ENCODE measurements at places on chromosomes 4 and X. TPM values are rescaled to one million over a fixed set of nuclear protein-coding genes. Genes with fewer than 3 reads are reported as not detected.
A peak's percentile ranks its signal among the peaks of the same experiment; 100 is the strongest.

Gene MMRN1
- 2.0 TPM for total RNA-seq

Gene CENPVL3
- total RNA-seq = not detected

Gene RIPPLY1
- total RNA-seq = not detected

Gene BLTP1
- 108 TPM for total RNA-seq

Gene CABS1
- total RNA-seq = not detected

Gene PDGFRA
- not detected for total RNA-seq

DNA sequence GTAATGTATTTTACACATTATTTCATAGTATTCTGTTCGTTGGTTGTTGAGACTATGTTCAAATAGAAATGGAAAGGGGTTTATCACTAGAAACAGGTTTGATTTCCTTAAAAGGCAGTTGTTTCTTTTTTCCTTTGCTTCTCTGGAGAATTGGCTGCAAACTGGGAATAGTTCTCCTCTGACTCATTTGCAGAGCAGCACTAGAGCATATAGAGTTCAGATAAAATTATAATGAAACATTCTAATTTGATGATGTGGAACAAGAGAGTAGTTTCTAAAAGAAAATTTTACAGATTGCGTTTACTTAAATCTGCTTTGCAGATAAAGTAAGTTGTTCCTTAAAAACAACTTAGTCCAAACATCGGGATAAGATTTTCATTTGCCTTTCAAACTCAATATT, 29.7 kb downstream of the SYNPO2 start:
- DNase-seq = no peak

- DNase-seq = no peak
Measured at GRCh38 chrX:68757331-68757730, 71.5 kb upstream of the EFNB1 start.

DNA sequence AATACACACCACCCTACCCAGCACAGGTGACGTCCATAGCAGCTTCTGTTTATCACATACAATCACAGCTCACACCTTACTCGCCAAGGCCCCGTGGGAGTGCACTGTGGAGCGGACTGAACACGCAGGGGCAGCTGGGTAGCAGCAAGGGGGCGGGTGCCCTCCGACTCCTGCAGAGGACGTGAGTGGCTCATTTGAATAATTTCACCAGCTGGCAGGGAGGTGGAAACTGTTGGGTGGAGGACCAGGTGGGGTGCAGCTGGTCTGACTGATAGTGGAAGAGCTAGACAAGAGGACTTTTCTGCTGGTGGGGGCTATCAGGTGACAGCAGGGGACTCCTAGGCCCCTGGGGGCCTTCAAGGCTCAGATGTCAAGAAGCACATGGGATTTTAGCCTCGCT, 16.3 kb downstream of the MAN2B2 start:
- DNase-seq = no peak

- DNase-seq = peak; percentile 36
Measured at GRCh38 chrX:40281336-40282005, 183.7 kb upstream of the BCOR start.

GRCh38 chrX:103211012-103211715, 3.7 kb upstream of the BEX4 start:
- DNase-seq = peak; percentile 58

GRCh38 chr4:76659103-76659490, 224.1 kb downstream of the SHROOM3 start:
- no peak for DNase-seq

DNA sequence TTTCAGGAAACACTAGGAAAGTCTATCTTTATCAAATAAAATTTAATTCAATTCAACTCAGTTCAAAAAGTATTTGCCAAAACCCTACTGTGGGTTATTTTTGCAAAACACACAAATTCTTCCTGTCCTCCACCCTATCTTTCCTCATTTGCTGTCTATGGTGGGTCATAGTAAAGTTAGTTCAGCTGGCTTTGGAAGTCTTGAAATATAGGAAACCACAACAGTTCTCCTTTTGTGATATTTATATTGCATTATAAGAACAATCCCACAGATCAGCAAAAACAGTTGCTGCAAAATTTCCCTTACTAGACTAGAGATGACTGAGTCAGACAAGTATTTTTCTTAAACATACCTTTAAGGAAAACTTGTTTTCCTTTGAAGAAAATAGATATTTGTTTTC, 22.2 kb downstream of the CYBB start:
- no peak for DNase-seq

- no peak for DNase-seq
Measured at GRCh38 chr4:105509714-105510113, 35.9 kb upstream of the PPA2 start.

- DNase-seq = no peak
Measured at GRCh38 chr4:144627663-144628076, 18.3 kb upstream of the HHIP start.

DNA sequence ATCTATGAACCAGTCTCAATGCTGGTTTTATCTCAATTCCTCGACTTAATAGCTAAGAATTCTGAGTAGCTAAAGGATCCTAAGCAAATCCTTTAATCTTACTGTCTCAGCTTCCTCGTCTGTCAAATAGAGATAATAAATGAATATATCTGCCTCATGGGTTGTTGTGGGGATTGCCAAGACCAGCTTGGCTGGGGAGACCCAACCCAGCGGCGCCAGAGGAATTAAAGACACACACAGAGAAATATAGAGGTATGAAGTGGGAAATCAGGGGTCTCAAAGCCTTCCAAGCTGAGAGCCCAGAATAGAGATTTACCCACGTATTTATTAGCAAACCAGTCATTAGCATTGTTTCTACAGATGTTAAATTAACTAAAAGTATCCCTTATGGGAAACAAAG, 41.9 kb downstream of the SLC34A2 start:
- DNase-seq = no peak

DNA sequence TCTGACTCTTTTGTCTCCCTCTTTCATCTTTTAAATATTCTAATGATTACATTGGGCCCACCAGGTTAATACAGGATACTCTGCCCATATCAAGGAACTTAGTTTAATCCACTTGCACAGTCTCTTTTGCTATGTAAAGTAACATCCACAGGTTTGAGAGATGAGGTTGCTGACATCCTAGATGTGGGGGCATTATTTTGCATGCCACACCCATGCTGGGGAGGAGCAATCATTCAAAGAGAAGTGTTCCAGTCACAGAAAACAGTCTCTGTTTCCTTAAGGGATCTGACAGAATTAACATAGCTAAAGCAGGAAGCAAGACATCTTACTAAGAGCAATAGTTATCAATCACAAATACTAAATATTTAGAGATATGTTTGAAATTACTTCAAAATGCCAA, 11.5 kb upstream of the TRAM1L1 start:
- DNase-seq = no peak

DNA sequence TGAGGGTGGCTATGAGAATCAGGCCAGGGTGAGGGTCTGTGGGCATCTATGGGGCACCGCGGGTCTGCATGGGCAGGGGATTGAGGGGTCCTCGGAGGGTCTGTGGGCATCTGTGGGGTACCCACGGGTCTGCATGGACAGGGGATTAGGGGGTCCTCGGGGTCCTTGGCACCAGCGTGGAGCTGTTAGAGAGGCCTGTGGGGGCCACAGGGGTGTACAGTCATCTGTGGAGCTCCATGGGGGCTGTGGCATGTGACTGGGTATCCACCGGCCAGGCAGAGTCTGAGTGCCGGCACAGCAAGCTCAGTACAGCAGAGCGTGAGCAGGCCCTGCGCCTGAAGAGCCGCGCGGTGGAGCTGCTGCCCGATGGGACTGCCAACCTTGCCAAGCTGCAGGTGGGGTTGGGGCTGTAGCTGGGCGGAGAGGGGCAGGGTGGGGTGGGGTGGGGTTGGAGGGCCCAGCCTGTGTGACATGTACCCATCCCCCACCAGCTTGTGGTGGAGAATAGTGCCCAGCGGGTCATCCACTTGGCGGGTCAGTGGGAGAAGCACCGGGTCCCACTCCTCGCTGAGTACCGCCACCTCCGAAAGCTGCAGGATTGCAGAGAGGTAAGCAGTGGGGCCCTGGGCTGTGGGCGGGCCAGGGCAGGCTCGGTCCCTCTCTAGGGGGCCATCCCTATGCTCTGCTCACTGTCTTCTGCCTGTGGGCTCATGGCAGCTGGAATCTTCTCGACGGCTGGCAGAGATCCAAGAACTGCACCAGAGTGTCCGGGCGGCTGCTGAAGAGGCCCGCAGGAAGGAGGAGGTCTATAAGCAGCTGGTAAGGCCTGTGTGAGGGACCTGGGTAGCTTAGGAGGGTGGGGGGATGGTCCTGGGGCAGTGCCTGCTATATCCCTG, 12.9 kb downstream of the CCDC22 start:
- DNase-seq = no peak

DNA sequence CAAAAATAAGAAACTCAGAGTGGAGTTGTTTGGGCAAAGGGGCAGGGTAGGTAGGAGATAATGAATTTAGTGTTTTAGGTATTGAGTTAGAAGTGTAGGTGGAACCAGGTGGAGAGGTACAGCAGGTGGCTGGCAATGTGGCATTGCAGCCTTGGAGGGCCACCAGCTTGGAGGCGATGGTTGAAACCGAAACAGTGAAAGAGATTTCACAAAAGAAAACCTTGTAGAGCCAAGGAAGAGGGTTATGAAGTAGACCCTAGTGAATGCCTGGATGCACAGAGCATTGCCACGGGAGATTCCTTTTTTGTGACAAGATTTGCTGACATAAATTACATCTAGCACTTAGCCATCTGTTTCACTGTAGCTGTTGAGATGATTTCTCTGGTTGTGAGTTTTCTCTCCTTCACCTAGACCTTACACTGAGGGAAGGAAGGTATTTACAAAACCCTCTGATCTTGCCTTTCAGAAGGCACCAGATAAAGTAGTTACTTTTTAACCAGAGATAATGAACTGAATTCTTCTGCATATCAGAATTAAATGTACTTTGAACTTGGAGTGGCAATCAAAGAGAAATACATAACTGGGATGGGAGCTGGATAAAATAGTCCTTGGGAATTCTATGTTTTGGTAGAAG, 104.1 kb upstream of the CASK start:
- DNase-seq = no peak

All from CD4-positive, CD25-positive, alpha-beta regulatory T cell (primary cell).